Cortex of kidney (tissue), 1 donor: ENCODE measurements at places on chromosomes 5 and 9.

DNA sequence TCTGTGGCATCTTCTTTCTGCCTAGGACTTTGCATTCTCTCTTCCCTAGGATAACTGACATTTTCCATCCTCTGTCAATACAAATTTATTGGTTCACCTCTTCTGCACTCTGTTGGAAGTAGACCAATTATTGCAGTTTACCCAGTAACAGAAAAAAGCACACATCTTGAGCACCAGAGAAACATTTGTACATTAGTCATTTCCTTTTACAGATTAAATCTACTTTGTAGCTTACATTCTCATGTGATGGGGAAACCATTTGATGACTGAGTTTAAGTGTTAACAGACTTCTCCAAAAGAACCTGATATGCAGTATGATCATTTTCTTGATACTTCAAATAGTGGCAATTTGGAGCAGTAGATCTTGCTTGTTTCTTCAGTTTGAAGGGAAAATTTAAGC is 1098.8 kb downstream of the DTWD2 start:
- no peak for DNase-seq

DNA sequence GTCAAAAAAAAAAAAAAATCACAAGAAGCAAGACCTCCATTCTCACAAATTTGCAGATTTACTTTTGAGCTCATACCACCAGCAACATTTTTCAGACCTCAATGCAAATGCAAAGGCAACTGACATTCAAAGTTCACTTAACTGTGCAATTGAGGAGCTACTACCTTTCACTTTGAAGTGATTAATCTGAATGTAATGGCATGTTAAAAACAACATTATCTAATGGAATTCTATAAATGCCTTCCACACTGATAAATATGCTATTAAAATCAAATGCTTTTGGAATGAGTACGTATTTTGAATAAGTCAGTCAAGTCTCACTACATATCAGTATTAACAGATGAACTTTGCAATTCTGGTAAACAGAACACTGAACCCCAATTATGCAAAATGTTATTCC is 32.3 kb downstream of the UBQLN1 start:
- no peak for DNase-seq

GRCh38 chr5:90783460-90784333 is 225.1 kb downstream of the ADGRV1 start:
- DNase-seq, result no peak

DNA sequence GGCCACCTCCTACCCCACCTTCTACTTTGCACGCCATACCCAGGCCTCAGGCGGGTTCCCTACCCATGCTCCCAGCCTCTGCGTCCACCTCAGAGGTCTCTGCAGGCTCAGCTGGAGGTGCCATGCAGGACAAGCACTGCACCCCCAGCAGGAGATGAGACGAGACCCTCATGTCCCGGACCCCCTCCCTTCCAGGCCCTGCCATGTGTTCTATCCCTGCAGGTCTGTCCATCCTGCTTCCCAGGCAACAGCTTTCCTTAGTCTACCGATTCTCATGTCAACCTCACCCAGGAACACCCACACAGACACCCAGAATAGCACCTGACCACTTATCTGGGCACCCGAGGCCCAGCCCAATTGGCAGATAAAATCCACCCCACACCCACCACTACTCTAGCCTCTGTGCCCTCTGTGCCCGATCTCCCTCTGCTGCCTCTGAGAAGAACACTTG is 52.1 kb downstream of the SEMA4D start:
- no peak for DNase-seq

- DNase-seq, result no peak
Observed at GRCh38 chr9:70094747-70095146, 51.1 kb downstream of the MAMDC2 start.

GRCh38 chr5:60842871-60843385 is 1.1 kb downstream of the ELOVL7 start:
- DNase-seq, result no peak

GRCh38 chr5:13249854-13250253 is 694.6 kb downstream of the DNAH5 start:
- no peak for DNase-seq

GRCh38 chr5:91178461-91178860 is 204.7 kb downstream of the ARRDC3 start:
- no peak for DNase-seq

DNA sequence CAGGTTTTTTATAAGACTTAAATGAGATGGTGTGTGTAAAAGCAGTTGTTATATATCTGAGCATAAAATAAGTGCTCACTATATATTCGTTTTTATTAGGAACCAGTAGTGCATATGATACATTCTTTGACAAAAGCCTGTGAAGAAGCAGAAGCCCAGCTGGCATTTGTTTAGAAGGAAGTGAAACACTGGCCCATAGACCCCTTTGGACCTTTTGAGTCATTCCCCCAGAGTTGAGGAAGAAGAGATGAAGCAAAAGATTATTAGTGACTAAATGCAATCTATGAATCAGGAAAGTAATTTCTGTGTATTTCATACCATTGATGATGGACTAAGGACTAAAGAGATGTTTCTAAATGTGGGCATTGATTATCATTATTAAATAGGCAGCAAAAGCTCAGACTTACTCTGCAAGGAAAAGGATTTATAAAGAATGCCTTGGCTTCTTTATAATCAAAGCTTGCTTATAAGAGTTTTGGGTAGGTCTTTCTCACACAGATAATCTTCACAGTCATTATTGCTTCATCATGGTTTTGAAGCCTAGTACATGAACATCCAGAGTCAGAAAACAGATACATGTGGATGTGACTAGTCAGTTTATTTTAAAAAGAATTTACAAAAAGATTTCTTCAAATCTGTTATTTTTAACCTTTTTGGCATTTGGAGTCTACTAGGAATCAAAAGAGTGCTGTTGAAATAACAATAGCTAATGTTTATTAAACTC is 16.9 kb upstream of the FER start:
- DNase-seq, result no peak

DNA sequence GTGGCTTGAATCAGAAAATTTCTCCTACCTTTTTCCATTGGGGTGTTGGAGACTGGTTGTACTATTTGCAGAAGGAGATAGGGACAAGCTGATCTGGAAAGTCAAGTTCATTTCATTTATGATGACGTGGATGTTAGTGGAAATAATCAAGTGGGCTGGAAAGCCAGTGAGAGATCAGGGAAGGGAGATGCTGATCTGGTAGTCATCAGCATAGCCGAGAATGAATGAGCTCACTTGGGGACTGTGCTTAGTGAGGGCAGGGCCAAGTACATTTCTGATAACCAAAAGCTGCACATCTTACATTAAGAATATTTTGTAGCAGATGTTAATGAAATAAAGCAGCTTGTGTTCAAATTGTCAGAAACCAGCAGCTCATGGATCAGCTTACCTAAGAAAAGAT is 12.1 kb downstream of the MAN2A1 start:
- no peak for DNase-seq

DNA sequence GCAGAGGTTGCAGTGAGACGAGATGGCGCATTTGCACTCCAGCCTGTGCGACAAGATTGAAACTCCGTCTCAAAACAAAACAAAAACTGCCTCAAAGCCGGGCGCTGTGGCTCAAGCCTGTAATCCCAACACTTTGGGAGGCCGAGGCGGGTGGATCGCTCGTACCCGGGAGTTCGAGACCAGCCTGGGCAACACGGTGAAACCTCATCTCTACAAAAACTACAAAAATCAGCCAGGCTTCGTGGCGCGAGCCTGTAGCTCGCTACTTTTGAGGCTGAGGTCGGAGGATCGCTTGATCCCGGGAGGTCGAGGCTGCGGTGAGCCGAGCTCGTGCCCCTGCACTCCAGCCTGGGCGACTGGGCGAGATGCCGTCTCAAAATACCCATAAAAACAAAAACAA is 988 bp downstream of the GFM2 start:
- DNase-seq, result no peak

DNA sequence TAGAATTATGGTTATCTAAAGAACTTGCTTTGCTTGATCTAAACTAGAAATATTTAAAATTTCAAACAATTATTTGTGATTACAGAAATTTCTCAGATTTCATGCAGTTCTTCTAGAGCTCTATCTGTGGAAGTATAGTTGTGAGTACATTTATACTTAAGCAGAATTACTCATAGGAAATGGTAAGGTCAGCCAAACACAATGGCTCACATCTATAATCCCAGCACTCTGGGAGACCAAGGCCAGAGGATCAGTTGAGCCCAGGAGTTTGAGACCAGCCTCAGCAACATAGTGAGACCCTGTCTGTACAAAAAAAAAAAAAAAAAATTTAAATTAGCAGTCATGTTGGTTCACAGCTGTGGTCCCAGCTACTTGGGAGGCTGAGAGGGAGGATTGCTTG is 71.0 kb downstream of the INVS start:
- no peak for DNase-seq

- no peak for DNase-seq
Observed at GRCh38 chr5:94043311-94043710, 301.9 kb upstream of the POU5F2 start.

DNA sequence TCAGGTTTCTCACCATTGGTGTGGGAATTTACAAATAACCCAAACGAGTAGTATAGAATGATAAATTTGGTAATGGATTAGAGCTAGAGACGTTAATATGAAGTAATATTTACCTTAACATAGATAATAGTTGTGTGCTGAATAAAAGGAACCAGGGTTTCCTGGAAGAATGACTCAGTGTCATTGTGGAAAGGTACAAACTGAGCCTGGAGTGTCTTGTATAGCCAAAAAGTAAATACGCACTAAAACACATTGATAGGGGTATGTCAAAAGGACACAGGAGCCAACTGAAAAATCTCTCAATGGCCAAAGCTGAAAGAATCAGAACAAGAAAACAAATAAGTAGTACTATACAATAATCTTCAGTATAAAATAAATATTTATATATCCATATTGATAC is 363.5 kb downstream of the SLCO4C1 start:
- no peak for DNase-seq

GRCh38 chr5:37804401-37804800 is 35.4 kb downstream of the GDNF start:
- DNase-seq, result no peak

GRCh38 chr9:114761523-114761922 is 44.3 kb downstream of the TNFSF15 start:
- DNase-seq, result no peak

DNA sequence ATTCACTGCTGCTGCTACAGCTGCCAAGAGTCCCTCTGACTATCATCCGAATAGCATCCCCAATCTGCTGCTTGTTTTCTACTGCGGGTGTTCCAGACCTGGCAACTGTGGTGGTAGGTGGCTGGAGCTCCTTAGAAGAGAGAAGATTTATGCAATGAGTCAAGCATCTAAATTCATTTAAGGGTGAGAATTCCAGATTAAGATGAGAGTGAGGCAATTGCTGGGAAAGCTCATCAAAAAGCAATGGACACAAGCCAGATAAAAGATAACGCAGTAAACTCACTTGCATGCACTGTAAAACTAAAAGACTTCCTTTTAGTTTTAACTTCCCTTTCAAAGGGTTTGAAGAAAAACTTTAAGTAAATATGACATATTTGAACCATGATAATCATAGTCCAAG is 3.9 kb downstream of the PLK2 start:
- no peak for DNase-seq

DNA sequence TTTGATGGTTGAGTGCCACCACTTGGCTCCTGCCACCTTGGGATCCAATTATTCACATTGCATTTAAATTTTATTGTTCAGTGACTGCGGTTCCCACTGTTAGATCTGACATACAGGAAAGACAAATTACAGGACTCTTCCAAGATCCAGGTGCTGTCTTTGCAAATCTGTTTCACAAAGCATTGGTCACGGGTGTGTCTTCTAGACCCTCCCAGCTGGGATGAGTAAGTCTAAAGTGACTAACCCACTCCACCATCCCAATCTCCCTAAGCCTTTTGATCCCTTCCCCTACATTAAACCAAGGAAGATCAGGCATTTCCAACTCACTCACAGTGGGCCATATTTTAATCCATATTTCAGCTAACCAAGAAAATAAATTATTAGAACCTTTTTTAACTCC is 1016.3 kb upstream of the CTNND2 start:
- no peak for DNase-seq

DNA sequence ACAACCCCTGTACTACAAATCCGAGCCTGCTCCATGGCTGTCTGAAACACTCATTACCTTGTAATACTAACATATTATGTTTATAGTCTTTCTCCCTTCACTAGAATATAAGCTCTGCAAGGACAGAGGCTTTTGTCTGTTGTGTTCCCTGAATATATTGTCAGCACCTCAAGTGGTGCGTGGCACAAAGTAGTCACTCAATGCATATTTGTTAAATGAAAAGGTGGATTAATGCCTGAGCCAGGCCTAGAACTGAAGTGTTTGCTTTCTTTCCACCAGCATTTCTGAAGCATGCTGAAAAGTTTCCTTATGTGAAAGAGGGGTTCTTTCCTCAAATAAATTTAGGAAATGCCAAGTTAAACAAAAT is 36.3 kb downstream of the ELL2 start:
- DNase-seq, result no peak

GRCh38 chr9:120360046-120360445 is 219.9 kb downstream of the CDK5RAP2 start:
- no peak for DNase-seq

DNA sequence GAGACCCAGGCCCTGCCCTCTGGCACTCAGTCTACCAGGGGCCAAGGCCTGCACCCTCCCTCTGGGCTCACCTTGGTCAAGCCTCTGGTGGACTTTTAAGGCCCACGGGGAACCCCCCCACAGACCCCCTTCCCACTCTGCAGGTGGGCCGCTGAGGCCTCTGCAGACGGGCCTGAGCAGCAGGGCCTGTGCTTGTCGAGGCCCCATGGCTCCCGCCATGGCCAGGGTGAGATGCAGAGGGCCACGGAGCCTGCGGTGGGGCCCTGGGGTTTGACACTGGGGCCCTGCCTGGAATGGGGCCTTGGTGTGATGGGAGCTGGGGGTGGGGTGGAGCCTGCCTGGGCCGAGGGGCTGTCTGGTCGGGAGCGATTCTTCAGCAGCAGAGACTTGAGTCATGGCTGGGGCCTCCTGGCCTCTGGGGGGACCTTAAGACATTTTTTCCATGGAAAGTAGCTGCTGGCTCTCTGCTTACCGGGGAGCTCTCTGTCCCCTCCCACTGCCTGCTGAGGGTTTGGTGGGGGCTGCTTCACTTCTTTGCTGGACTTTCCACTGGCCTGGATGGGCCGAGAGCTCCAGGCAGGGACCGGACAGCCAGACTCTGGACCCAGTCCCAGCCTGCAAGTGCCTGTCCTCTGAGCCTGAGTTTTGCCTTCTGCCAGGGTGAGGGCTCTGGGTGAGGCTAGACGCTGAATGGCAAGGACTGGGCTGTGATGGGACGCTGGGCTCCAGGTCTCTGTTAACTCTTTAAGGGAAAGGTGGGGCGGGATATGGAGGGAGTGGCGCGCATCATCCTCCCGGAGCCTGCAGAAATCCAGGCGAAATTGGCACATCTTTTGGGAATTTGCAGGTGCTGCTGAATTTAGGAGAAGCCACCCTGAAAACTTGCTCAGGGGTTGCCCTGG is 132.2 kb downstream of the RXRA start:
- no peak for DNase-seq

GRCh38 chr5:146588331-146589027 is 72.5 kb upstream of the GPR151 start:
- no peak for DNase-seq
